ENCODE measurements at places on chromosomes 11 and 22. TPM values are rescaled to one million over a fixed set of nuclear protein-coding genes. Genes with fewer than 3 reads are reported as not detected.

The CALCB gene
- not detected for total RNA-seq

The RNF214 gene
- total RNA-seq, result 5.1 TPM

The DDI1 gene
- total RNA-seq, result not detected

The TRIM49B gene
- not detected for total RNA-seq

The IPO7 gene
- total RNA-seq, result 95.3 TPM

DNA sequence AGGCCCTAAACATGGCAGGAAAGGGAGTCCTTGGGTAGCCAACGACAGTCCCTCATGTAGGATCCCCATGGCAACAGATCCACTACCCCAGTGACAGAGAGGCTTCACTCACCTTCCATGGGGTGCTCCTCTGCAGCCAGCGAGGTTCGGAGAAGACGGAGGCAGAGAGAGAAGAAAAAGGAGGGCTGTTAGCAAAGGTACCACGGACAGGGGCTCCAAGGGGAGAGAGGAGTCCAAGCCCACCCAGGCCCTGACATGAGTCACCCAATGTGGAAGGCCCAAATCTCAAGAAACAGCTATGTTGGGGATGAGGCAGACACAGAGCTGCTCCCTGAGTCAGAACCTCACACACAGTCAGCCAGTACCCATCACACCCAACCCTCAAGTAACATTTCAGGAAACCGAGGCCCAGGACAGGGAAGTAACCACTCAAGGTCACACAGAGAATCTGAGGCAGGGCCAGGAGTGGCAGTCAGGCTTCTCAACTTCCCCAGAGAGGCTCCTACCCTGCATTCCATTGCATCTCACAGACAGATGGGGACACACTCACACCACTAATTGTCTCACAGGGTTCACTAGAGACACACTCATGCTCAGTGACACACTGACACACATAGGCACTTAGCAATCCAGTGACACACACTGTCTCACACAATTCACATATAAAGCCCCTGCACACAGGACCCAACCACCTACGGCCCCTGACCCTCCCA is 25.2 kb downstream of the NRXN2 start:
- no peak for DNase-seq

DNA sequence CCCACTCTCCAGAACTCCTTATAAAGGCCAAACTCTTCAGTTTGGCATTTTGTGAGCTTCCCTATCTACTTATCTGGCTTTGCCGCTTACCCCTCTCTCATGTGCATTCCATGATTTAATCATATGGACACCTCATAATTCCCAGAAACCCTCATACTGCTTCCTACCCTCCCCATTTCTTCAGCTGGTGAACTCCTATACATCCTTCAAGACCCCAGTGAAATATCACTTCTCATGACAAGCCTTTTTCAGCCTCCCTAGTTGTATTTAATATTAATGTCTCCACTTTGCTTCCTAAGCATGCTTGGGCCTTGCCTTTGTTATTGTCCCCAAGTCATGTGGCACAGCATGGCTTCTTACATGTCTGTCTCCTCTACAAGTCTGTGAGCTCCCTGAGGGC is 13.7 kb upstream of the TSPAN18 start:
- DNase-seq, result no peak

DNA sequence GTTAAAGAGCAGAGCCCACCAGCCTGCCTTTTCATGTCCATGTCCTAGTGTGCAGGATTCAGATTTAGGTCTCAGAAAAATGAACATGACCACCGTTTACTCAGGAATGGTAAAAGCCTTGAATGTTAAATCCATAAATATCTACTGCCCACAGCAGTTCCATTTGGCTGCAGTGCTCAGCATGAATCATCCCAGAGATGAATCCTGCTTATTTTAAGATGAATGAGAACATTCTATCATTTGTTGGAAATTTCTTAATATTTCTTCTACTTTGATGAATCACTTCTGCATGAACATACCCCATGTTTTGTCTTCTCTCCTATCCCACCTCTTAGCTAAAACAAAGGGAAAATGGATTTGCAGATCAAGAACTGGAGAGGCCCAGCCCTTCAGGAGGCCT is 47.5 kb upstream of the AQP11 start:
- DNase-seq, result no peak

DNA sequence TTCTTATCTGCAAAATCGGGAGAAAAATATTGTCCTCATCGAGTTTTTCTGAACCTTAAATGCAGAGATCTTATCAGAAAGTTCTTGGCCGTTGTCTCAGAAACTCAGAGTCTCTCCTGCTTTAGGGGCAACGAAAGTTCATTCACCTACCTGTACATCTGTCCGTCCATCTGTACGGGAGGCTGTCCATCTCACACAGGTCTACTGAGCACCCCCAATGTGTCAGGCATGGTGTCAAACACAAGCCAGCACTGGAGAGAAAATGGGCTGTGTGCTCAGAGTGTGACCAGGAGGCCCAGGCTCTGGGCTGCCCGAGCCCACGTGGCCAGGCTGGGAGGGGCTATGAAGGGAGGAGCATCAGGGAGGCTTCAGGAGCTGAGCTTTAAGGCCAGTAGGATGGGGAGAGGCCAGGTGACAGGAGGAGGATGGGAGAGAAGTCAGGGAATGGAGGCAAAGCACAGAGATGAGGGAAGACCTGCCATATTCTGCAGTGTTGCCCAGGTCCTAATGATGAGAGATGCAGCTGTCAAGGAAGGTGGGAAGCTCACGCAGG is 62.4 kb upstream of the MYEOV start:
- no peak for DNase-seq

DNA sequence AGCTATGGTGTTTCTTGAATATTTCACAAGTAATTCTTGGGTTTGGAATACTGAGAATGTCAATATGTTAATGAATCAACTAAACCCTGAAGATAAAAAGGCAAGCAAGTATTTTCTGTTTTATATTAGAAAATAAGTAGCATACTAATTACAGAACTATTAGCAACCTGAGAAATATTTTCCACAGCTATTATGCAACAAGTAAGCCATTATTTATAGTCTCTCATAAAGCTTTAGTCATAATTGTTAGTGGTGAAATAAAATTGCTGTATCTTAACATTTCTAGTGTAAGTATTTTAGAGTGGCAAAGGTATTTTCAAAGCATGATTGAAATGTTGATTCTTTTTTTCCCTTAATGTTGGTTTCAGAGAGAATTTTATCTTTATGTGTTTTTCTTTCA is 53.3 kb downstream of the FAR1 start:
- no peak for DNase-seq

DNA sequence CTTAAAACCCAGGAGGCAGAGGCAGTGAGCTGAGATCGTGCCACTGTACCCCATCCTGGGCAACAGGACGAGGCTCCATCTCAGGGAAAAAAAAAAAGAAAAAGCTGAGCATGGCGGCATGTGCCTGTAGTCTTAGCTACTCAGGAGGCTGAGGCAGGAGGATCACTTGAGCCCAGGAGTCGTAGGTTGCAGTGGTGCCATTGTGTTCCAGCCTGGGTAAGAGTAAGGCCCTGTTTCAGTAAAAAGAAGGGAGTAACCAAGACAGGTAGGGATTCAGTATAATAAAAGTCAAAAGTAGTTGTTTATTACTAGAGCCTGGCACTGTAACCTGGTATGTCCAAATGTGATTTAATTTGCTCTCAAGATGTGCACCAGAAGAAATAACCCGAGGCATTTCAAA is 8.1 kb upstream of the RAB30 start:
- DNase-seq, result no peak

- DNase-seq, result peak; percentile 96
Observed at GRCh38 chr11:19079643-19080440, 19.3 kb upstream of the MRGPRX2 start.

GRCh38 chr22:48960576-48960975 is 867.1 kb downstream of the BRD1 start:
- DNase-seq, result no peak

GRCh38 chr22:34129691-34130486 is 209.6 kb upstream of the LARGE1 start:
- no peak for DNase-seq

DNA sequence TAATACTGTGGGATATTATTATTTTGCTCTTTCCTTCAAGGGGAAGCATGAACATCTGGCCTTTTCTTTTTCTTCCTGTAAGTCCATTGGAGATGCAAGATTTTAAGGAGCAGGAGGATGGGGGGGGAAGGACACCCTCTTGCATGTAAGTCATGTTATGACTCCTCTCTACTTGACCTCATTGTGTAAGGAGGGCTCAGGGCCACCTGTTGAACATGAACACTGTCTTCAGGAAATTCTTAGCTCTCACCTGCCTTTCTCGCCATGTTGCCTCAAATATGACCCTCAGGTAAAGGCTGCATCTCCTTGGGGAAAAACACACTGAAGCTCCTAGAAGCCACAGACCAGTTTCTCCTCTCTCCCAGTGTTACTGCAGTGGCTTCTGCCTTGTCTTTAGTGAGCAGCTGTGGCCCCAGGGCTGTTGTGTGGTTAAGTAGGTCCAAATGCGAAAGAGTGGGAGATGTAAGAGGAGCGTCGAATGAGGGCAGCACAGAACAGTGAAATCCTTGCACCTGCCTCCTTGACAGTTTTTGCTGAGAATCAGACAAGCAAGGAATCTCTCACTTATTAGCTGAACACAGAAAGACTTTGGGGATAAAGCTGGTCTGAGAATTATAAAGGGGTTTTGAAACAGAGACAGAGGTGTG is 1.3 kb upstream of the RAG1 start:
- no peak for DNase-seq

DNA sequence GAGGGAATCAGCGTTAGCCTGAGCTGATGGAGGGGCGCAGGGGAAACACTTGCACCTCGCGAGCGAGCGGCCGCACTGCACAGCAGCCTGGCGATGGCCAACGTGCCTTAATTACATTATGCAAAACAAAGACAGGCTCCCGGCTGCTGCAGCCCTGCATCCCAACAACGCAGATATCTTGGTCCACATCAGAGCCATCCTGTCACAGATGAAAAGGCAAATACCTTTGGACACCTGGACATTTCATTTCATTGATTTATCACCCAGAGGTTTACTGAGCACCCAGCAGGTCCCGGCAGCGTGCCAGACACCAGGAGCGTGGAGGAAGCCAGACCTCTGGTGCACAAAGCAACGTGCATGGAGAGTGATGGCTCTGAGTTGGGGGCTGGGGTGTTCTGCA is 843.0 kb downstream of the TBC1D22A start:
- no peak for DNase-seq

- DNase-seq, result peak; percentile 37
Observed at GRCh38 chr11:65573391-65574079, 1.2 kb downstream of the FAM89B start.

GRCh38 chr22:24059793-24060192 is 48.7 kb downstream of the CABIN1 start:
- no peak for DNase-seq

GRCh38 chr11:45513821-45514340 is 151.5 kb downstream of the CHST1 start:
- no peak for DNase-seq

GRCh38 chr11:74154620-74155281 is 16.1 kb downstream of the C2CD3 start:
- peak; percentile 58 for DNase-seq

- DNase-seq, result peak; percentile 59
Observed at GRCh38 chr11:12810568-12810894, 136.3 kb downstream of the TEAD1 start.

- DNase-seq, result no peak
Observed at GRCh38 chr11:119626871-119627270, 102.1 kb downstream of the NECTIN1 start.

GRCh38 chr11:118427707-118428106 is 8.6 kb upstream of the KMT2A start:
- DNase-seq, result no peak

DNA sequence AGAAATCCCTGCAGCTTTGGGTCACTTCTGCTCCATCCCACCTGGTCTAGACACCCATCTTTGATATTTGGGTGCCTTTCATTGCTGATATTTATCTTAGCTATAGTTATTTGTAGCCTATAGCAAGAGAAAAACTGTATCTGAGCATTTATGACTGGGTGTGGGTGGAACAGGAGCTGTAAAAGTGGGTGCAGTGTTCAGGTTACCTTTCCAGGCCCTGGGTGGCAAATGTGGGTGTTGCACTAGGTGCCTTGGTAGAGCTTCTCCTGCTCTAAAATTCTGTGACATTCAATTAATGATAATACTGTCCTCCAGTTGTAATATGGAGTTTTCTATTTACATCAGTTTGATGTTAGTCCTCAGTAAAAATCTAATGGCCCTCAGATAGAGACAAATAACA is 78.4 kb upstream of the OR4B1 start:
- no peak for DNase-seq

- no peak for DNase-seq
Observed at GRCh38 chr11:28524098-28524497, 415.9 kb downstream of the METTL15 start.

- no peak for DNase-seq
Observed at GRCh38 chr11:84372381-84372950, 1086.3 kb upstream of the CCDC90B start.

GRCh38 chr22:40726514-40726913 is 47.2 kb downstream of the MCHR1 start:
- no peak for DNase-seq

DNA sequence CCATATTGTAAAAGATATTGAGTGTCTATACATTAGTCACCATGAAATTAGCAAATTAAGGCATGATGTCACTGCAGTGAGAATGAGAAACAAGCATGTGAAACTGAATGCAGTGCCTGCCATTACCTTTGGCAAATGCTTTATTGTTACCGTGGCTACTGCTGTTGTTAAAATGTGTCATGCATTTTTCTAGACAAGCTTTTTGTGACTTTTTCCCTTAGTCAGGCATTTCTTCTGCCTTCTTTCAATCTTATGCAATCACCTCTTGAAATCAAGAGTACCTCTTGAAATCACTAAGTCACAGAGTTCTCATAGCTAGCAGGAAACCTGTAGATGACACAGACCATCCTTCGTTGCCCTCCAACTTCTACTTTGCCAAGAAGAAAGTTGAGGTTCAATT is 461.7 kb upstream of the TENM4 start:
- DNase-seq, result no peak

GRCh38 chr11:108984523-108984922 is 319.7 kb downstream of the DDX10 start:
- DNase-seq, result no peak

DNA sequence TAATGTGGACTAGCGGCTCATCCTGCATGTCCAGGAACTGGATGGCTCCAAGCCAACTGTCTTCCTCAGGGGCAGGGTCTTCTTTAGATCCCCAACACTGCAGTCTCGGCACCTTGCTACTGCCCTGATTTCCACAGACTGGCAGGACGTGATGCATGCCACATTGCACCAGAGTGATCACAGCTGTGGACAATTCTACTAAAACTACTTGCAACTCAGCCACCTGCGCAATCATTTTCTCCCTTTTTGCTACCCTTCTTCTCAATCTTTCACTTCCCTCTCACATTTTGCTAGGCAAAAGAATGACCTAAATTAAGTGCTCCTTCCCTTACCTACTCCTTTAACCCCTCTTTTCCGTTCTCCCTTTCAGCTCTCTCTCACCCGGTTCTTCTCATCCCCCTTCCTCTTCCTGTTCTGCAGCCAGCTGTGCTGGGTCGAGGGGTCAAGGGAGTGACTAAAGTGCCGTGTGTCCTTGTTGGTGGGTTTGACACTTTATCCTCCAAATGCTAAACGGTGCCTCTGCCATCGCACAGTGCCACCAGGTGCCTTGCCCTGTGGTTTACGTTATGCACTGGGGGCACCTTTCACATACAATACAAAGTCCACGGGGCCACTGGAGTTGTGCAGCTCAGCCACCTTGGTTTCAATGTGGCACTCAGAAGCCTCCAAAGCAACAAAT is 11.5 kb upstream of the PEX26 start:
- DNase-seq, result no peak

GRCh38 chr22:29113319-29113718 is 40.5 kb downstream of the KREMEN1 start:
- DNase-seq, result no peak

All from A172 (cell line).